NCI-H1694 treated with DMSO at 0.1 percent for 48 hours (cell line): ENCODE measurements at places on chromosomes 12 and 14.

DNA sequence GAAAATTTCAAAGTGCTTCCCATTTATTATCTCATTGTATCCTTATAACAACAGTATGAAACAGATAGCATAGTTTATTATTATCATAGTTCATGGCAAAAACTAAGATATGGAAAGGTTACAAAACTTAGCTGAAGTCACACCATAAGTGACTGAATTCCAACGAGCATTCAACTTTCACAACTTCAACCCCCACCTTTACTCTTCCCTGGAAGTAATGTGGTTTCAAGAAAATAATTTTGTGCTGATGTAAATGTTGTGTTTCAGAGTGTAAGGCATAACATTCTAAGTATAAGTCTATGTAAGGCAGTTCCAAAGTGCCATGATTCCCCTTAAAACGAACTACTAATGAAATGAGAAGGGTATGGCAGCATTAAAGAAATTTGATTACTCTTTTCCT is 454.5 kb downstream of the BCAT1 start:
- no peak for DNase-seq

DNA sequence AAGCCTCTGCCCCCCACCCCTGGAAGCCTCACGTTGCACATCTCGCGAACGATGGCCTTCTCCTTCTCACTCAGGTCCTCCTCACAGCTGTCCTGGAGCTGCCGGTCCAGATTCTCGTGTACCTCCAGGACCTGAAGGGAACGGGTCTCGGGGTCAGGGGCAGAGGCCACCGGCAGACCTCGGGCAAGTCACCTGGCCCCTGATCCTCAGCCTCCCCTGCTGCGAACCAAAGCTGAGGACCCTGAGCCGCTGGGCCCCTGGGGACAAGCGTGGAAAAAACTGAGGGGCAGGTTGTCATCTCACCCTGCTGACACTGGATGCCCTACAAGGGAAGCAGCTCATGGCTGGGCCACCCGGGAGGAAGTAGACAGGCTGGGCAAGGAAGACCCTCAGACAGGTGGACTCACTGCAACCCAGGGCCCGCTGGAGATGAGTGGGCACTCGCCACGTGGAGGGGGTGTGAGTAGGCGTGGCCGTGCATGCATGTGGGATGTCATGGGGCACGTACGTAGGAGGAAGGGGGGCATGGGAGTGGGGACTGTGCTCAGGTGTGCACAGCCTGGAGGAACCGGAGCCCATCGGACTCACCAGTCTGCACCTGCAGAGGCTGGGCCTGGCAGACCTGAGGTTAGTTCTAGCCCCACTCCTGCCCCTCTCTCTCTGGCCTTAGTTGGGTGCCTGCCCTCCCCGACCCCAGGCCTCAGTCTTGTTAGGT is 35.1 kb downstream of the CCNK start:
- DNase-seq = no peak

GRCh38 chr14:21258889-21259787 is 10.1 kb downstream of the HNRNPC start:
- no peak for DNase-seq

GRCh38 chr14:55780156-55780946 is 200.3 kb downstream of the KTN1 start:
- no peak for DNase-seq

DNA sequence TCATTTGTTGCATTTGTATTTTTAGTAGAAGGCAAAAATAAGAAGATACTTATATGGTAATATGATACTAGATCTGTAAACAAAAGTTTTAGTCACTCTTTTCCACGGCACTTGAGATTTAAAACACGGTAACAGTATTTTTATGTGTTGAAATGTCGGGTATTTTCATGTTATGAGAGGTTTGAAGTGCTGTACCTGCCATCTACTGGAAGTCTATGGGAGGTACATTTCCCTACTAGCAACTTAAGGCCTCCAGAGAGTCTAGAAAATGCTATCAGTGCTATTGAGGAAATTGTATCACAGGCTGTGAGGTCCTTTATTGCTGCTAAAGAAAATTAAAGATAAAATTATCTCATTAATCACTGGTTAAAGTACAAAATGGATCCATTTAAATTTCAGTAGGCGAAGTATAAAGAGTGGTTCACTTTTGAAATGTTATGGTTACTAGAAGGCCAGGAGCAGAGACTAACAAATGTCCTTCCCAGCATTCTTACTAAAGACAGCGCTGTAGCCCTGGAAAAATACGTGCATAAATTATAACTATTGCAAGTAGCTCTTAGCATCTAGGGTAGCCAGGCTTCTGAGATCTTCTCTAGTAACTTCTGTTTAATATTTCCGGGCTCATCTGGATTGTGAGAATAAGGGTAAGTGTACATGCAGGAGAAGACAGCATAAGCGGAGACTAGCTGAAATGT is 77.6 kb upstream of the PRKD1 start:
- peak; percentile 79 for DNase-seq

DNA sequence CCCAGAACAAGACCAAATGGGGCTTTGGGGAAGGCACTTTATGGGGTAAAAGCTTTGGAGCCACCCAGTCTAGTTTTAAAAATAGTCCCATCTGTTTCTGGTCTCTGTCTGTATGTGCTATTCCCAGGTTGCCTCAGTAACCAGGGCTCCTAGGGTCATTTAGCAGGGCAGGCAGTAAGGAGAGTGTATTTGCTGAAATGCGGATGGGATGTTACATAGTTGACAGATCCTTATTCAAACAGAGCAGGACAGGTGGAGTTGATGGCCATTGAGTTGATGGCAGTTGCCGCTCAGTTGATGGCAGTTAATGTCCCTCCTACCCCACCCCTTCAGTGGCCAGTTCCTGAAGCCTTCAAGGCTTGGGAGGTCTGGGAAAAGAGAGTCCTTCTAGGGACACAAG is 4.6 kb downstream of the ZC3H10 start:
- peak; percentile 3 for DNase-seq

DNA sequence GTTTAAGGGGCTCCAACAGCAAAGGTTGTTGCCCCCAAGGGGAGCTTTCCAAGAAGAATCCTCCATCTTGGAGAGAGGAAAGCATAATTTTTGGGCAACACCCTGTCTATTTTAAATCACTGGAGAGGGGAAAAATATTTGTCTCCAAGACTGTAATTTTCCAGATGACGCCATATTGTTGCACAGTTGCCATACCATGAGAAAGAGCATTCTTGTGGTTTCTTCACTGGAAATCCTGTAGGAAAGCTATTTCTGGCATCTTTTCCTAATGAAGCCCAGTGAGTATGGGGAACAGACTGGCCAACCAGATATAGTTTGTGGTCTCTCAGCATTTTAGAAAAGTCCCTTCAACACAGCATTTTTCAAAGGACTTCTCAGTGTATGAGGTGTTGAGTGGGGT is 88.1 kb upstream of the MANSC4 start:
- no peak for DNase-seq

DNA sequence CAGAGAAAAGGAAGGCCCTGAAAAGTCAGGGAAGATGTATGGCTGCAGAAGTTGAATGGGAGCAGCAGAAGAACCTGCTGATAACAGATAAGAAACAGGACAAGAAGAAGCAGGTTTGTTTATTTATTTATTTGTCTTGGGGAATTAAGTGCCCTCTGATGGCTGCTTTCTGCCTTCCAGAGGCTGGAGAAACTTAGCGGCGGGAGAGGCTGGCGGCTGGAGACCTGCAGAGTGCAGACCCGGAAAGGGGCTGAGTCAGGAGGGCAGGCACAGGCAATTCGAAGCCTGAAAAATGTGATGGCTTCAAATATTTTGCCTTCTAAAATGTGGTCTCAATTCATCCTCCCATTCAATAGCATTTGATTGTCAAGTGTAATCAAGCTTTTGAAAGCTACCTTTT is 168.2 kb upstream of the GZMB start:
- no peak for DNase-seq
